Stimulated activated CD4-positive, alpha-beta T cell treated with anti-CD3 and anti-CD28 coated beads, Interleukin-4, amount 100 ng/mL, for 4 hours (primary cell): ENCODE measurements at places on chromosomes 16 and 17.

DNA sequence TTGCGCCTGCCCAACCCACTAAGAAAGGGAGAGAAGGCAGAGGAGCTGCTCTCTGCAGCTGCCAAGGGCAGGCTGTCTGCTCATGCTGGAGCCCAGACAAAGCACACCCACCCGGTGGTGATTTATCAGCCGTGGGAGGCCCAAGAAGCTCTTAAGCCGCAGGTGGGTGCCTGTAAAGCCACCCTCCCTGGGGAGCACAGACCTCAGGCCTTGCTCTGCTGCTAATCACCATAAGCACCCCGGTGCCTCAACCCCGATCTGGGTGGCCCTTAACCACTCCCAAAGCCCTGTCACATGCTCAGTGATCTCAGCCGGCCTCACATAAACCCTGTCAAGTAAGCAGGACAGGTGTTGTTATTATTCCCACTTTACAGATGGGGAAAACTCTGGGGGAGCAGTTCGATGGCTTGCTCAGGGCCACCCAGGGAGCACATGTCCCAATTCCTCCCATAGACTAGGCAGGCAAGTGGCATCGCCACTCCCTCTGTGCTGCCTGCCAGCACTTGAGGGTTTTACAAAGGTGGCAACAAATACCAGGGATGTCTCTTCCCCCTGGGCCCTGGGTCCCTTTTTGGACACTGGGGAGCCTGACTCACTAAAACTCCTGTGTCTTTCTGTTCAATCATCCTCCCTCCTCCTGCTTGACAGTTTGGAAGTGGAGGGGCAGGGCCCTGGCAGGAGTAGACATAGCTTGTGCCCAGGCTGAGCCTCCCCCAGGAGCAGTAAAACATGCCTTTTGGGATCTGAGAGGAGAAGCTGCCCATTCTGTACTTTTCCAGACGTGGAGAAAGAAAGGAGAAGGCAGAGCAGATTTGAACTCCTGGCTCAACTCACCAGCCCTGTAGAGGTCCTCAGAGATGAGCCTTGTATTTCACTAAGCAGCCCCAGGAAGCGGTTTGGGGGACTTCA, 299.3 kb downstream of the SOX9 start:
- DNase-seq: no peak

- no peak for DNase-seq
These were observed 11.0 kb downstream of the GPRC5C start for GRCh38 chr17:74442670-74443515.

DNA sequence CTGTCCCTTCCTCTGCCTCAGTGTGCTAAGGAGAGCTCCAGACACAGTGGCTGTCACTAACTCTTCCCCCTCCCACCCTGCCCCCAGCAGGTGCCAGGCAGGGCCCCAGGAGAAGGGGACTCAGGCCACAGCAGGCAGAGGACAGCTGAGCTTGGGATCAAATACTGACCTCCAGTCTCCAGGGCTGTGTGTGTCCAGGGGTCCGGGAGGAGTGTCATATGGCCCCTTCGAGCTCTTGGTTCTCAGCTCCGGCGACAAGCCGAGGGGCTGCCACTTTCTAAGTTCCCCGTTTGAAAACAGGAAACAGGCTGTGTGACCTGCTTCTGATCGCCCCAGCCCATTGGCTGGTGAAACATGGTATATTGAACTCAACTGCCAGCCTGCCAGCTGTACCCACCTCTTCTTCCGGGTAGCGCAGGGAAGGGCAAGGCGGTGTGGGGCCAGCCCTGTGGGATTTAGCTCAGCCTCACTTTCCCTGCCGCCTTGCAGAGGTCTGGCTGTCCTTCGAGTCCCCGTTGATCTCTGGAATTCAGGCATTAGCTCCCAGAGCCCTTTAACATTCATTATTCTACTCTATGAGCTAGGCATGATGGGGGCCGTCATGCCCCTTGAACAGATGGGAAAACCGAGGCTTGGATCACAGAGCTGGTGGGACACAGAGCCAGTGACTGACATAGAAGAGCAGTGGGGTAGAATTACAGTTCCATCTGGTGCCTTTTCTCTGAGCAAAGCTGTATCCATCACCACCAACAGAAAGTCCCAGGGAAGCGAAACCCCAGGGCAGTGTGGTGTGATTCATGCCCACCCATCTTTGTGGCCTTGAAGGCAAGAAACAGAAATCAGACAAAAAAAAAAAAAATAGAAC, at the start of gene SNX20:
SNX20 (minus strand) TSS at position 292 of the 865 bp plus-strand sequence. CDS start 3,786 bp downstream, outside the sequence.
- DNase-seq: peak; percentile 47

- no peak for DNase-seq
These were observed 157.7 kb upstream of the LHX1 start for GRCh38 chr17:36779550-36779949.

DNA sequence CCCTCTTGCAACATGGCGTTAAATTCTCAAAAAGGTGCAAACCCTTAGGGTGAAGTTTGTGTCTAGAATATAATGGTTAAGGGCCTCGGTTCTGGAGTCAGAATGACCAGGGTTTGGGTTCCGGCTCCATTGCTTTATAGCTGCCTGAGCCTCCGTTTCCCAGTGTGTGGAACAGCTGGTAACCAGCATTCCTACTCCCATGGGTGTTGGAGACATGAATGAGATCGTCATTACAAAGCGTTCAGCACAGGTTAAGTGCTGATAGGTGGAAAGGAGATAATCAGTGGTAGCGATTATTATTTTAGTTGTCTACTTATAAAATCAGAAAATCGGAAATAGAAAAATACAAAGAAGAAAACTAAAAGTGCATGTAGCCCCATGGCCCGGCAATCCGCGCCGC, 23.5 kb upstream of the ZCCHC14 start:
- no peak for DNase-seq

DNA sequence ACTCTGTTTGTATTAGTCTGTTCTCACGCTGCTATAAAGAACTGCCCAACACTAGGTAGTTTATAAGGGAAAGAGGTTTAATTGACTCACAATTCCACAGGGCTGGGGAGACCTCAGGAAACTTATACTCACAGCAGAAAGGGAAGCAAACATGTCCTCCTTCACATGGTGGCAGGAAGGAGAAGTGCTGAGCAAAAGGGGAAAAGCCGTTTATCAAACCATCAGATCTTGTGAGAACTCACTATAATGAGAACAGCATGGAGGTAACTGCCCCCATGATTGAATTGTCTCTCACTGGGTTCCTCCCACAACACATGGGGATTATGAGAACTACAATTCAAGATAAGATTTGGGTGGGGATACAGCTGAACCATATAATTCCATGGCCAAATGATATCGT, 30.9 kb downstream of the ABCC1 start:
- DNase-seq: no peak

DNA sequence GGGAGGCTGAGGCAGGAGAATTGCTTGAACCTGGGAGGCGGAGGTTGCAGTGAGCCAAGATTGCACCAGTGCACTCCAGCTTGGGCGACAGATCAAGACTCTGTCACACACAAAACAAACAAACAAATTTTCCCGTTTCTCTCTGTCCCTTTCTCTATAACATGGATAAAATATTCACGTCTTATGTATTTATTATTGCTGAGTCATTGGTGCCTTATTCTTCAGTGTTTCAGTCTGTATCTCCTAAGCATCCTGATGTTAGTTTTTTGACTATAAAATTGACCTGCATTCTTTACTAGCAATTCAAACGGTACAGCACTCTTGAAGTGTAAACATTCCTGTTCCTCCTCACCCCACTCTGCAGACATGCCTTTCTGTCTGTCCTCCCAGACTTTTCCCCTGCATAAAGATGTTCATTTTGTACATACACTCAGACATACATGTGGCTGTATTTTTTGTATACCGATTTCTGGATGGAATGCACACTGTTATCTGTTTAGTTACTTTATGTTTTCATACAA, 16.4 kb downstream of the DHODH start:
- no peak for DNase-seq

DNA sequence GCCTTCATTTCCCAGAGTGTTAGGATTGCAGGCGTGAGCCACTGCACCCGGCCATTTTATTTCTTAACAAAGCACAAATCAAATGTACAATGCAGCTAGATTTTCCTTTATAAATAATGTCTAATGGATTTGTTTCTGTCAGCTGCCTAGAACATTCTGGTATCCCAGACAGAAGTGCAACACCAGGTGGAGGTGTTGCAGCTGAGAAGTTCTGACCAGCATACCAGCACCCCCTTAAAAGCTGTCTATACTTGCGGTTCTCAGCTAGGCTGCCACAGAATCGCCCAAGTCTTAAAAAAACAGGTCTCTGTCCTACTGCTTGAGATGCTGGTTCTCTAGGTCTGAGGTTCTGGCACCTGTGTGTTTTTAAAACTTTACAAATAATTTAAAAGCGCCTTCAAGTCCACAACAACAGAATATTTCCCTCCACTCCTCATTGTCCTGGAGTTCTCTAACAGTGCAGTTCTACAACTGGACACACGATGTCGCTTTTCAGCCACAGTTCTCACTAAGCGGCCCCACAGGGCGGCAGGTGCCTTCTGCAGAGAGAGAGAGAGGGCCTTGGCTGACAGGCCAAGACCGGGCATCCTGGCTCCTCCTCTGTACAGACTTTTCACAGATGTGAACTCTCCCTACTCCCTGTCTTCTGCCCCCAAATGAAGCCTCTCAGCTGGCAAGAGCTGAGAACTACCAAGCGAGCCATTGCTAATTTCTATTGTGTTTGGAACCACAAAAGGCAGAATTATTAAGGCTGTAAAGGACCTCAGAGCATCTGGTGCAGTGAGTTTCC, 32.6 kb upstream of the MEOX1 start:
- DNase-seq: peak; percentile 64

DNA sequence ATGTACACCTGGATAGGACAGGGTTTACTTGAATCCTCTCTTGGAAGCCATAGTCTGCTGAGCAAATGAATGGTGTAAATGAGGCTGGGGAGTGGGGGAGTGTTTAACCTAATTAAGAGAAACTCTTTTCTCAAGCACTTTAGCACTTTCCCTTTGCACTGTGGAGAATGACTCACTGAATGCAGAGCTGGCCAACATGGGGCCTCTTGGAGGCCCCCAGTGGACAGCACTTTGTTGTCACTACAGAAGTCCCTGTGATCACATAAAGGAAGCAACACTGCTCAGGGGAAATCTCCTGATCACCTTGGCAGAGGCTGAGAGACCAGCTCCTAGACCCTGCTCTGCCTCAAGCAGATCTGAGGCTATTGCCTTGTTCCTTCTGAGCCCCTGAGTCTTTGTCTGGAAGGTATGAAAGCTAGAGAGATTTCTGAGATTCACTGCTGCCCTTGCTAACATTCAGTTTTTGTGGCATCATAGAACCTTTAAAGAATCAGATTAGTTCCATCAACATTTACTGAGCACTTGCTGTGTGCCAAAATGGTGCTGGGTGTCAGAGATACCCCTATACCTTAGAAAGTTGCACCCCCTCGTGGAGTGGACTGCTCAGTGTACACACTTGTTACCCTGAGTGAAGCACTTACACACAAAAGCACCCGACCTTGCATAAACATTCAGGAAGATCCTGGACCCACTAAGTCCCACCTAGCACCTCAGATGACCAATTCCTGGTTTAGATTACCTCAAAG, 230.1 kb upstream of the CCL2 start:
- DNase-seq: no peak

DNA sequence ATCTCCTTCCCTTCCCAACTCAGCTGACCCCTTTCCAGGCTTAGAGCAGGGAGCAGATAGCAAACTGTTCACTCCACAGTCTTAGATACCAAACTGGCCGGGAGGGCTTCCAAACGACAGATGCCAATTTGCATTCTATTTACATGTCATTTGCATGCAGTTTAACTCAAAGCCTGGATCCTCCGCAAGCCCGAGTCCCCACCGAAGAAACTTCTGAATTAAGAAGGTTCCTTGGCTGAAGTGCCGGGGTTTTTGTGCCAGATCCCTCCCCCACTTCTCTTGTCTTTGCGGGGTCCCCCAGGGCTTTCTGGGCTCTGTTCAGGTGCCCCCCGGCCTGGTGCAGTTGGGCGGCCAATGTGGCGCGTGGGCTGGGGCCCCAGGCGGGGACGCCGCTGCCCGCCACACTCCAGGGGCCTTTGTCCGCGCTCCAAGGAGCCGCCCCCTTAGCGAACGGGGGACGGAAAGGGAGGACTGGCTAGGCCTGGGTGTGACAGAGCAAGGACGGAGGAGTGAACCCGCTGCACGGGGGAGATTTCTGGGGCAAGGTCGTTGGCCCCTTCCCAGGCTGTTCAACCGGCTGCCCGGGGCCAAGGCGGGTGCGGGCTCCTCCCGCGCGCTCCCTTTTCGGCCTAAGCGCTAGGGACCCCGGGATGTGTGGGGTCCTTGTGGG, 1.2 kb downstream of the GPRC5B start:
- DNase-seq: peak; percentile 4

- DNase-seq: no peak
These were observed 15.1 kb downstream of the SNX11 start for GRCh38 chr17:48122665-48123045.

DNA sequence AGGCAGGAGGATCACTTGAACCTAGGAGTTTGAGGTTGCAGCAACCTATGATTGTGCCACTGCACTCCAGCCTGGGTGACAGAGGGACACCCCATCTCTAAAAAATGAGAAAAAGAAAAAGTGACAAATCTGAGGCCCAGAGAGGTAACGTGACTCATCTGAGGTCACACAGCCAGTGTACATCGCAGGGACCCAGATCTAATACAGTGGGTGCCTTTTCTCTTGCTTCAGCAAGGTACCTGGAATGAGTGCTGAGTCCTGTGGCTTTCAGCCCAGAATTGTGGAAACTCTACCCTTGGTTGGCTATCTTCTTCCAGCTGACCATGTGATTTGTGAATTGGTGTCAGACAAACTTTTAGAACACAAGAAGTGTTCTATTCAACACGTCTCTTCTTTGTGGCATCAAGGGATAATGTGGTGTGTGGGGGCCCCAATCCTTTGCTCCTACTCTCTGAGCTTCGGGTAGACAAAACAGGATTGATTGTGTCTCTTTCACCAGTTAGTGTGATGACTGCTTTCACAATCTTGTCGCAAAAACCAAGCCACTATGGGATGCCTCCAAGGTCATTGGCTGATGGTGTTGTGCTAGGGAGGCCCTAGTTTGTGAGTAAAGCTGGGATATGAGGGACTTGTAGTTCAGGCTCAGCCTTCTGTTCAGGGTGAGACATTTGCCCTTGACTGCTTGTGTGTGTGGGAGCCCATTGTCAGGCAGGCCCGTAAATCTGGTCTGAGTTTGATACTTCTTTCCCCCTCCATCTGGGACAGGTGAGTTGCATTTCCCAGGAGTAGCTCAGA, 71.0 kb downstream of the MSI2 start:
- DNase-seq: no peak

DNA sequence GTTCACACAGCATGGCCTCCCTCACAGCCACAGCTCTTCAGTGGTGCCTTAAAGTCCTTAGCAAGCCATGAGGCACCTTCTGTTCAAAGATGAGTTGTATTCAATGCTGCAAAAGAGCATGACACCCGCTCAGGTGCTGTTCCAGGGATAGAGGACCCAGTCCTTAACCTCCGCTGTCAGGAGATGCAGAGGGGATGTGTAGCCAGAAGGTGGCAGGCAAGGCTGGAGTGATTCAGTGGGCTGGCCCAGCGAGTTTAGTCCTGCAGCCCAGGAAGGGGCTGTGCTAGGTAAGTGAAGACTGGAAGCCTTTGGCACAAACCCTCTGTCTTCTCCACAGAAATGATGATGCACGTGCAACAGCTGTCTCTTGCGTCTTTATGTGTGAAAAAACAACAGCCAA, 25.0 kb upstream of the ADAM11 start:
- no peak for DNase-seq
